ENCODE measurements at places on chromosomes 6 and 20. TPM values are rescaled to one million over a fixed set of nuclear protein-coding genes. Genes with fewer than 3 reads are reported as not detected.

The COL19A1 gene
- polyA plus RNA-seq: not detected

The CRIP3 gene
- not detected for polyA plus RNA-seq

The PROKR2 gene
- polyA plus RNA-seq: not detected

The TREM1 gene
- polyA plus RNA-seq: 0.25 TPM

The AKAP12 gene
- polyA plus RNA-seq: 87.7 TPM

The FABP7 gene
- not detected for polyA plus RNA-seq

The LST1 gene
- polyA plus RNA-seq: not detected

The COL21A1 gene
- polyA plus RNA-seq: 0.52 TPM

The SLC39A7 gene
- polyA plus RNA-seq: 121 TPM

The DACT2 gene
- not detected for polyA plus RNA-seq

The HLA-DPA1 gene
- polyA plus RNA-seq: 9.1 TPM

The HMGCLL1 gene
- 0.05 TPM for polyA plus RNA-seq

All from fibroblast of lung (primary cell).